ENCODE measurements at places on chromosomes 16 and 17. TPM values are rescaled to one million over a fixed set of nuclear protein-coding genes. Genes with fewer than 3 reads are reported as not detected.

Gene ABHD15
- 12.2 TPM for total RNA-seq

Gene CCL4L2
- total RNA-seq, result not detected

Gene KRT33B
- total RNA-seq, result not detected

DNA sequence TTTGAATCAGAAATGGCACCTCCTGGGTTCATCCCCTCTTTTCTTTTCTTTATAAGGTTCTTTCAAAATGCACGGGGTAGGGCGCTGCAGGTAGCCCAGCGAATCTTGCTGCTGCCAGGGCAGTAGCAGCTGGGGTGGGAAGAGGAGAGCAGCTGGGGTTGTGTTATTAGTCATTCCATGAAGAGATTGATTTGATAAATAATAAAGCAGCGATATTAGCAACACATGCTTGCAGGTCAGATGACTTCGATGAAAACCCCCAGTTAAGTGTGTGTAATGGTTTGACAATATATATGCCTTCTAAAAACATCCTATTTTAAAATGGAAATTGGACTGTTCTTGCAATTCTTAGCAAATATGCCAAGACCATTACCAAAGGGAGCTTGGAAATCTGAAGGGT is 200.7 kb downstream of the CCDC182 start:
- H3K27me3 ChIP-seq, result no peaks in the 10 kb centered on the region
- H3K4me3 ChIP-seq, result peak overlapping the region; percentile 8
- peaks cover 83% of the 10 kb centered on the region for H3K4me1 ChIP-seq
- H3K36me3 ChIP-seq, result no peaks in the 10 kb centered on the region

DNA sequence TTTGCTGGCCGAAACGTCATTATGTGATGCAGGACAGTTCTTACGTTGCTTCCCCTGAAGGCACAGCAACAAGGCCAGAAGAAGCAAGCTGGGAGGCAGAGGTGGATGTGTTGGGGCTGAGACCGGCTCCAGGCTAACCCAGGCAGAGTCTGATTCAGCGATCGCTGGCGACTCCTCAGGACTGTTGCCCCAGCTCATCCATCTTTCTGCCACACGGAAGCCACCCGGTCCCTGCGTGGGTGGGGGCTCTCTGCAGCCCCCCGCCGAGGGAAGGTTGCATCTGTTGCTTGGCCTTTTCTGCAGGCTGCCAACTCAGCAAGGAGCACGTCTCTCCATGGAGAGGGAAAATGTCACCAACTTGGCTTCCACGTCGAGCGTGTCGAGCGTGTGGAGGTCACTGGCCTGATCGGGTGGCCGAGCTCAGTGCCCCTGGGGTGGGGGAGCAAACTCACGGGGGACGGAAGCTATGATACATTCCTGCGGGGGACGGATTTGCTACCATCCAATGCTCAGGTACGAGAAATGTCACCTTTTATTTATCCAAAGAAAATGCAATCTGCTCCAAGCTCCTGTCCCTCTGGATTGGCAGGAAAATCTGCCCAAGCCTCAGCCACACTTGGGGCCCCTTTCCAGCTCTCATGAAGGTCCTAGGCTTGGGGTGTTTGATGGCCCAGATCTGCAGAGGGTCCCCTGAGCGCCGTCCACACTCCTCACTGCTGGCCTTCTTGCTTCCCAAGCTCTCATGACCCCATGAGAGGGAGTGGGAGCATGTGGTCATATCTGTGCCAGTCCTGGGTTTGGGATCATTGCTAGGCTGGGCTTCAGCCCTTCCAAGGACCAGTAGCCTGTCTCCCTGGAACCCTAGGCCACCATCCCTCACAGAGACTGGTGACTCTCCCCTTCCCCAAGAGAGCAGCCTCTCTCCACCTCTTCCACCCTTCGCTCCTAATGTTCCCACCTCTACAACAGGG is 69.4 kb downstream of the RPH3AL start:
- H3K4me1 ChIP-seq, result peaks cover 24% of the 10 kb centered on the region
- no peak overlapping the region for H3K4me3 ChIP-seq
- H3K27ac ChIP-seq, result no peak overlapping the region
- H3K27me3 ChIP-seq, result no peaks in the 10 kb centered on the region

- H3K4me3 ChIP-seq, result peak overlapping the region; percentile 99
- H3K27me3 ChIP-seq, result no peaks in the 10 kb centered on the region
- H3K27ac ChIP-seq, result peak overlapping the region; percentile 99
- H3K36me3 ChIP-seq, result peaks cover 6% of the 10 kb centered on the region
Measured at GRCh38 chr17:75260641-75261335, 618 bp downstream of the GGA3 start.

DNA sequence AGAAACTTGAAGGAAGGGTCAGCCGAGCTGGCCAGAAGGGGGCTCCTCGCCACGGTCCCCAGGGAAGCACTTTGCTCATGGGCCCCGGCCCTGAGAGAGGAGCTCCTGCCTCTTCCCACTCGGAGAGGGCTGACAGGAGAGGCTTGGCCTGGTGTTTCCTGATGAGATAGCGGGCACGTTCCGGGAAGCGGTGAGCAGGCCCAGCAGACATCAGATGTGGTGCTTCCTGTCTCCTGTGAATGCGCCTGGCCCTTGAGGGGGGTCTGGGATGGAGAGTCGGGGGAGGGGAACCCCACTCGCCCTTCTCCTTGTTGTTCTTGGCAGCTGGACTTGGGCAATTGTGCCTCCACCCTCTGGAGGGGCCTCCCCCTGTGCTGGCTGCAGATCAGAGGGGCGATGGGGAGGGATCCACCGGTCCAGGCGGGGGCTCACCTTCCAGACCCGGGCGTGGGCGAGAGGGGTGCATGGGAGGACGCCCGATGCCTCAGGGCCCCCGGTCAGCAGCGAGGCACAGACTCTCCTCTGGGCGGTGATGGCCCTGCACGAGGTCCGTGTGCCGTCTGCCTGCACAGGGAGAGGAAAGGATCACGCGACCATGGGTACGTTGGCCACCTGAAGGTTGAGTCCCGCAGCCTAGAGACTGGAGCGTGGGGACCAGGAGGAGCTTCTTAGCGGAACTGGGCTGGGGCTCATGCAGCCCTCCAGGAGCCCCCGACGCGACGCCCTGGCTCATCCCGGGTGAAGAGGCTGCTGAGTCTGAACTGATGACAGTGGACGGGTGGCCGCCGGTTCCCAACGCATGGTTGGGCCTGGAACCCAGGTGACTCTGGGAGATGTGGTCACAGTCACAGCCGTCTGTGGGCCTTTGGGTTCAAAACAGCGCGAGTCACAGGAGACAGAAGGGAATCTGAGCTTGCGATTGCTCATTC is 25.4 kb downstream of the METRNL start:
- DNase-seq, result no peak
- peak overlapping the region; percentile 68 for H3K27ac ChIP-seq
- no peak overlapping the region for H3K4me3 ChIP-seq

DNA sequence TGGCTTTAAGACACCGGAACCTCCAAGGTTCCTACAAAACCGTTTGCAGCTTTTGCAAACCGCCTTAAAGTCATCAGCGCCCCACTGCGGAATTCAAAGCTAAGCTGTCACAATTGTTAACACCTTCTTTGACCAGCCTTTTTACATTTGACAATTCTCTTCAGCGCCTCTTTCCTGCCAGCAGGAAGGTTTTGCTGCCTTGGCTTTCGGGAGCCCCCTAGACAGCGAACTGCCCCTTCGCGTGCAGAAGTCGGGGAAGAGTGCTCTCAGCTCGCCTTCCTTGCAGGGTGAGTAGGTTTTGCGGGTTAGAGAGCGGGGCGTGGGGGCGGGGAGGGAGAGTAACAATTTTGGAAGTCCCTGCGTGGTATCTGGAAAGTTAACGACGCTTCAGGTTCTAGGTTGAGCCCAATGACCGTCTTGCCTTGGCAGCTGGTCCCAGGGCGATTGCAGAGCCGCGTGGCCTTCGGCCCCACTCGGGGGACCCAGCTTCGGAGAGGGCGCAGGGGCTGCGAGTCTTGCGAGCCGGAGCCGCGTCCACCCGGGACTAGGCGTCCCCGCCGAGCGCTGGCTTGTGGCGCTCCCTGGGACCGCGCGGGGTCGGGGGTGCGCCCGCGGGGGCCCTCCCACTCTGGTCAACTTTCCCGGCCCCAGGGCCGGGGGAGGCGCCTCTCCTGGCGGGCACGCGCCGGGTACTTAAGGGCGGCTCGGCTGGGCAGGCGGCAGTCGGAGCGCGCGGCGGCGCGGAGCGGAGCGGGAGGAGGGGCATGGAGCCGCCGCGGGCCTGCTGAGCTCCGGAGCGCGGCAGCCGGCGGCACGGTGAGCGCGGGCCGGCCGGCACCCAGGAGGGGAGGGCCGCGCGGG is at the start of gene HAS3:
TSS of gene HAS3 (plus strand) at position 153 of the 861 bp plus-strand sequence. CDS start 3,743 bp downstream, outside the sequence.
- H3K27me3 ChIP-seq, result peaks cover 67% of the 10 kb centered on the region
- peak within 1 kb of the TSS; percentile 46 for H3K27ac ChIP-seq
- H3K4me3 ChIP-seq, result peak within 1 kb of the TSS; percentile 98
- peaks cover 21% of the 10 kb centered on the region for H3K4me1 ChIP-seq
- H3K36me3 ChIP-seq, result peaks cover 4% of the 10 kb centered on the region
- DNase-seq, result no peak

- H3K4me1 ChIP-seq, result peaks cover 31% of the 10 kb centered on the region
- H3K27me3 ChIP-seq, result no peaks in the 10 kb centered on the region
- peak overlapping the region; percentile 88 for H3K27ac ChIP-seq
- DNase-seq, result no peak
- H3K36me3 ChIP-seq, result no peaks in the 10 kb centered on the region
Measured at GRCh38 chr17:73261952-73262675, 434 bp upstream of the CPSF4L start.

DNA sequence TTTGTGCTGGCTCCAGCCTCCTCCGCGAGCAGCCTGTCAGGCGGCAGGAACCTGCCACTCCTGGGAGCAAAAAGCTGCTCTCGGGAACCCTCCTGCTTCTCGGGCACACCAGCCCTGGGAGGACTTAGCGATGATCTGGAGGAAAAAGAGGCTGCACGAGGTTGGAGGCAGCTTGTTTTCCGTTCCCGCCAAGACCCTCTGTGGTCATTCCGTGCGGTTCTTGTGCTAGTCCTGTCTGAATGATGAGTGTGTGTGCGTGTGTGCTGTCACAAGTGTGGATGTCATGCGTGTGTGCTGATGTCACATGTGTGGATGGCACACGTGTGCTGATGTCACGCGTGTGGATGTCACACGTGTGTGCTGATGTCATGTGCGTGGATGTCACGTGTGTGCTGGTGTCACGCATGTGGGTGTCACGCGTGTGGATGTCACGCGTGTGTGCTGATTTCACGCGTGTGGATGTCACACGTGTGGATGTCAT is 150.0 kb downstream of the NPIPB11 start:
- H3K4me1 ChIP-seq, result peaks cover 13% of the 10 kb centered on the region
- no peak overlapping the region for H3K27ac ChIP-seq
- H3K27me3 ChIP-seq, result no peaks in the 10 kb centered on the region
- H3K36me3 ChIP-seq, result no peaks in the 10 kb centered on the region

DNA sequence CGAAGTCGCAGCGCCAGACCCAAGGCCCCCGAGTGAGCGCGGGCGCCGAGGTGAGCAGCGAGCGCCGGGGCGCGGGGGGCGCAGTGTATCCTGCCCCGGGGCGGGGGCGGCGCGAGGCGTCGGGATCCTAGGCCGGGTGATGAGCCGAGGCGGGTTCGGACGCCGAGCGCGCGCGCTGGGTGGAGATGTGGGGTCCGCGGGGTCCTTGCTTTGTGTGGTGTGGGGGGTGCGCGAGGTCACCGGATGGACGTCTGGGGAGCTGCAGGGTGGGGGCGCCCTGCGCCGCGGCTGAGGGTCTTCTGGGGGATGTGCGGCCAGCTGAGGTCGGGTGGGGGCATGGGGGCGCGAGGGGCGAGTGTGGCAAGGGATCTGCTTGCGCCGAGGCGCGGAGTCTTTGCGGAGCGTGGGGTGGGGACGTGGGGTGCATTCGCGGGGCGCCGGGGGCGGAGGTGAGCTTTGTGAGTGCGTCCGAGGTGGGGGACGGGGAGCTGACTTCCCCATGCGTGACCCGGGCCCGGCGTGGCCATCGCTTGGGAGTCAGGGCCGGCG is 560 bp downstream of the RAI1 start:
- H3K4me3 ChIP-seq, result peak overlapping the region; percentile 88
- no peak for DNase-seq
- H3K27me3 ChIP-seq, result peaks cover 3% of the 10 kb centered on the region
- peak overlapping the region; percentile 66 for H3K27ac ChIP-seq
- no peaks in the 10 kb centered on the region for H3K36me3 ChIP-seq

- no peak overlapping the region for H3K4me3 ChIP-seq
- no peaks in the 10 kb centered on the region for H3K27me3 ChIP-seq
- no peak for DNase-seq
- no peak overlapping the region for H3K27ac ChIP-seq
- peaks cover 20% of the 10 kb centered on the region for H3K36me3 ChIP-seq
Measured at GRCh38 chr17:40451420-40451819, 8.2 kb downstream of the IGFBP4 start.
